ENCODE measurements at places on chromosomes 13 and 19. TPM values are rescaled to one million over a fixed set of nuclear protein-coding genes. Genes with fewer than 3 reads are reported as not detected.

DNA sequence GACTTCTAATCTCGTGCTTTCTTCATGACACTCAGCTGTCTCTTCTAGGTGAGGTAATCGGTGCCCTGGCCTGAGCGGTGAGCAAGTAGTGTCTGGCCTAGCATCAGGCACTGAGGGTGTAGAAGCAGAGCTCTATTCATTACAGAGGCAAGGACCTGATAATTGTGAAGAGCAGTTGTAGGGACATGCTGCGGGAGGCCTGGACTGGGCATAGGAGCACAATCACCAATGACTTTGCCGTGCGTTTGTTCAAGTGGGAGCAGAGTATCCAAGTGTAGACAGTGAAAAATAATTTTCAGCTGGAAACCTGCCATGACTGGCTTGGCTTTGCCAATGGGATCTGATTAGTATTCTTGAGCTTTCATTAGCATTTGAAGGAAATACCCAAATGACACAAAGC is 32.1 kb upstream of the DCLK1 start:
- no peaks in the 10 kb centered on the region for H3K36me3 ChIP-seq
- no peaks in the 10 kb centered on the region for H3K27me3 ChIP-seq
- no peaks in the 10 kb centered on the region for H3K4me1 ChIP-seq
- no peak overlapping the region for H3K27ac ChIP-seq
- no peak for DNase-seq

Gene LCP1
- polyA plus RNA-seq: 13.4 TPM

GRCh38 chr19:3494051-3494450 is 6.4 kb downstream of the DOHH start:
- H3K4me1 ChIP-seq: no peaks in the 10 kb centered on the region
- no peak for DNase-seq
- H3K4me3 ChIP-seq: no peak overlapping the region
- H3K36me3 ChIP-seq: peaks cover 35% of the 10 kb centered on the region
- no peaks in the 10 kb centered on the region for H3K27me3 ChIP-seq

DNA sequence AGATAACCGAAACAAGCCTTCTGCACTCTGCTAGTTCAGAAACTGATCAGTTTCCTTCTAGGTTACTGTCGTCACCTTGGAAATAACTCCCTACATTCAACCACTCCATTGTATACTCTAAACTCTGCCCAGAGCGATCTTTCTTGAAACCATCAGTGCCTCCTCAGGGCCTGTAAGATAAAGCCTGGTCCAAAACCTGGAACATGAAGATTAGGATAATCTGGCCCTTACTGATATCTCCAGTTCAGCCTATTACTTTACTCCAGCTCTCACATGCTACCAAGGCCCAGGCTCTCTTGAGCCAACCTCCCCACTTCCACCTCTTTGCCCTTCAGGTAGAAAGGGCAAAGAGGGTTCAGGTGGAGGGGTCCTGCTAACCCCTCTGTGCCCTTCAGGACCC is 125.3 kb upstream of the RXFP2 start:
- no peaks in the 10 kb centered on the region for H3K27me3 ChIP-seq
- no peak overlapping the region for H3K27ac ChIP-seq
- H3K36me3 ChIP-seq: no peaks in the 10 kb centered on the region
- no peaks in the 10 kb centered on the region for H3K4me1 ChIP-seq
- H3K4me3 ChIP-seq: no peak overlapping the region

DNA sequence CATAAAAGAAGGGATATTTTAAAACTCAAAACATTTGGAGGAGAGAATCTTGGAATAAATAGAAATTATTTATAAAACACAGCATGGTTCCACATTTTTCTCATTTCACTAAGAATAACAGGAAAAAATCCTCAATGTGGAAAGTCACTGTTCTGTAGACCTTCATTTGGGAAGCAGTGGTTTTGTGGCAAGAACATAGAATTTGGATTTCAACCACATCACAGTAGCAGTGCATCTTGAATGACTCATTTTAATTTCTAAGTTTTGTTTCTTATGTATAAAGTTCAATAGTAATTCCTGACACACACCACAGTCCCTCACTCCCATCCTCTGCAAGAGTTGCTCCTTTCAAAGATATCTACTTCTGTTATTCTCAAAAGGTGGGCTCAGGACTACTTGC is 264.0 kb downstream of the ENOX1 start:
- no peaks in the 10 kb centered on the region for H3K36me3 ChIP-seq
- no peaks in the 10 kb centered on the region for H3K27me3 ChIP-seq
- no peak overlapping the region for H3K4me3 ChIP-seq
- H3K4me1 ChIP-seq: no peaks in the 10 kb centered on the region
- no peak for DNase-seq

DNA sequence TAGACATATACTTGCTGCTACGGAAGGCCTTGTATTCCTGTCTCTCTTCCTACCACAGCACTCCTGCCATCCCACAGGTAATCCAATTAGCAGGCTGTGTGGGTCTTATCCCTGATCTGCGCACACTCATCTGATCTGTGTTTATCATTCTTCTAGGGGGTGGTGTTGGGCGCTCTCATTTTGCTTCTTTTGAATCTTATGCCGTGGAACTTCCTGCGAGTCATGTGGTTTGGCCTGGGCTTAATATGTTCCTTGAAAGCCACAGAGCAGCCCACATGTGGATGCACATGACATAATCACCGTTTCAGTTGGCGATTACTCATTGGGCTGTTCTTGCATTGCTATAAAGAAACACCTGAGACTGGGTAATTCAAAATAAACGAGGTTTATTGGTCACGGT is 7.5 kb downstream of the RASA3 start:
- H3K27ac ChIP-seq: no peak overlapping the region
- H3K4me1 ChIP-seq: peaks cover 25% of the 10 kb centered on the region
- no peaks in the 10 kb centered on the region for H3K27me3 ChIP-seq
- H3K4me3 ChIP-seq: no peak overlapping the region

Gene KLK10
- polyA plus RNA-seq: 0.60 TPM

- H3K27me3 ChIP-seq: no peaks in the 10 kb centered on the region
- H3K27ac ChIP-seq: no peak overlapping the region
- peak overlapping the region; percentile 17 for H3K4me3 ChIP-seq
- no peak for DNase-seq
Measured at GRCh38 chr13:26476111-26476781, 81.2 kb upstream of the WASF3 start.

Gene PRPF31
- polyA plus RNA-seq: 25.0 TPM

DNA sequence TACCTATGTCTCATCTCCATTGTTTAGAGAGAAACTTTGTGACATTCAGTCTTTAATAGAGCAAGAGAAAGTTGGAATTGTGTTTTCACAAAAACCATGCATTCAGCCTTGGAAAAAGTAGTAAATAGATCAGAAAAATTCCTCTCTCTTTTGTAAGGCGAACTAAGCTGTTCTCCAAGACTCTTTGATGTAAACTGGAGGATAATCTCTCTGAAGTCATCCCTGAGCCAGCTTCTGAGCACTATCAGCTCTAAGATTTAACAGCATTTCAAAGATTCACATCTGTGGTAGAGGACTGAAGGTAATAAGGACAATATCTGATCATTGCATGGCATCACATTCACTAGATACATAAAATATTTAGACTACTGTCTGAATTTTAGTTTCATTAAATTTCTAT is 904.6 kb upstream of the ATXN8OS start:
- H3K4me1 ChIP-seq: no peaks in the 10 kb centered on the region
- no peaks in the 10 kb centered on the region for H3K27me3 ChIP-seq
- no peak for DNase-seq

Gene LILRA6
- polyA plus RNA-seq: 1.5 TPM

GRCh38 chr13:73283636-73284035 is 224.8 kb downstream of the KLF5 start:
- peaks cover 2% of the 10 kb centered on the region for H3K4me1 ChIP-seq
- no peak overlapping the region for H3K27ac ChIP-seq
- DNase-seq: no peak
- H3K36me3 ChIP-seq: no peaks in the 10 kb centered on the region

DNA sequence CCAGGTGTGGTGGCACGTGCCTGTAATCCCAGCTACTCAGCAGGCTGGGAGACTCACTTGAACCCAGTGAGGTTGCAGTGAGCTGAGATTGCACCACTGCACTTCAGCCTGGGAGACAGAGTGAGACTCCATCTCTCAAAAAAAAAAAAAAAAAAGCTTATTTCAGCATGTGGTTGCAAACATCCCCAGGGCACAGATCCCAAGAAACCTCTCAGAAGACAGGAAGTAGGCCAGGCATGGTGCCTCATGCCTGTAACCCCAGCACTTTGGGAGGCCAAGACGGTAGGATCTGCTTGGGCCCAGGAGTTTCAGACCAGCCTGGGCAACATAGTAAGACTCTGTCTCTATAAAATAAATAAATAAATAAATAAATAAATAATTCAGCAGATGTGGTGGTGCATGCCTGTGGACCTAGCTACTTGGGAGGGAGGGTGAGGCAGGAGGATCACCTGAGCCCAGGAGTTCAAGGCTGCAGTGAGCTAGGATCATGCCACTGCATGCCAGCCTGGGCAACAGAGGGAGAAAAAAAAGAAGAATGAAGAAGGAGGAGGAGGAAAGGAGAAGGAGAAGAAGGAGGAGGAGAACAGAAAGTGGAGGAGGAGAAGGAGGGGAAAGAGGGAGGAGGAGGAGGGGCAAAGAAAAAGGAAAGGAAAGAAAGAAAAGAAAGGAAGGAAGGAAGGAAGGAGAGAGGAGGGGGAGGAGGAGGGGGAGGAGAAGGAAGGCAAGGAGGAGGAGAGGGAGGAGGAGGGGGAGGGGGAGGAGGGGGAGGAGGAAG is 4.3 kb upstream of the LRRC8E start:
- H3K4me1 ChIP-seq: peaks cover 6% of the 10 kb centered on the region
- no peaks in the 10 kb centered on the region for H3K36me3 ChIP-seq
- no peak overlapping the region for H3K27ac ChIP-seq
- peaks cover 18% of the 10 kb centered on the region for H3K27me3 ChIP-seq
- no peak overlapping the region for H3K4me3 ChIP-seq

Gene CFAP97D2
- not detected for polyA plus RNA-seq

Gene MYO1F
- 6.9 TPM for polyA plus RNA-seq

Gene IER2
- 163 TPM for polyA plus RNA-seq

- no peaks in the 10 kb centered on the region for H3K4me1 ChIP-seq
- DNase-seq: no peak
- H3K27me3 ChIP-seq: no peaks in the 10 kb centered on the region
- H3K27ac ChIP-seq: no peak overlapping the region
Measured at GRCh38 chr13:36192166-36192565, 22.2 kb downstream of the SOHLH2 start.

- H3K4me3 ChIP-seq: no peak overlapping the region
- H3K27me3 ChIP-seq: no peaks in the 10 kb centered on the region
- no peaks in the 10 kb centered on the region for H3K36me3 ChIP-seq
Measured at GRCh38 chr13:93468433-93468832, 241.8 kb downstream of the GPC6 start.

GRCh38 chr13:110239280-110240125 is 67.5 kb downstream of the COL4A1 start:
- no peak for DNase-seq
- peak overlapping the region; percentile 97 for H3K27ac ChIP-seq
- H3K27me3 ChIP-seq: no peaks in the 10 kb centered on the region
- H3K4me1 ChIP-seq: no peaks in the 10 kb centered on the region
- no peaks in the 10 kb centered on the region for H3K36me3 ChIP-seq

GRCh38 chr13:42567906-42568305 is 6.0 kb upstream of the TNFSF11 start:
- no peak overlapping the region for H3K27ac ChIP-seq
- H3K36me3 ChIP-seq: no peaks in the 10 kb centered on the region
- H3K27me3 ChIP-seq: peaks cover 5% of the 10 kb centered on the region
- no peak overlapping the region for H3K4me3 ChIP-seq

DNA sequence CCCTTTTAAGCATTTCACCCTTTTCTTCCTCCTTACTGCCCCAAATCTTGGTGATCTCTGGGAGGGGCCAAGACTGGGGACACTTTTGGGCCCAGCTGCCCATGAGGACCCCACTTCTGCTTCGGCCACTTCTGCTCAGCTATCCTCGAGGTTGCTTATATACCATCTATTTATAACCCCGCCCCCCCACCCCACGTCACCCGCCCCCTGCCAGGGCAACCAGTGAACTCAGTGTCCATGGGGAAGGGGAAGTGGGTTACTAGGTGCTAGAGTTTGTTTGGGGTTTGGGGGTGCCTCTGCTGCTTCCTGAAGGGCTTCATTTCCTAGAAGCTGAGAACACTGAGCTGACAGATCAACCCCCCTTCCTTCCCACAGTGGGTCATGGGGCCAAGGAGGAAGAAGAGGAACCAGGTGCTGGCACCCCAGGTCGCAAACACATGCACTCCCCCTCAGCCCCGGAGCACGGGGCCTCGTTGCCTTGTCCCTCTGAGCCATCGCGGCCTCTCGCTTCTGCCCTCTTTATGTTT is 6.1 kb upstream of the ADGRE5 start:
- DNase-seq: peak; percentile 77
- no peaks in the 10 kb centered on the region for H3K36me3 ChIP-seq
- H3K4me1 ChIP-seq: no peaks in the 10 kb centered on the region
- H3K27ac ChIP-seq: peak overlapping the region; percentile 73
- no peak overlapping the region for H3K4me3 ChIP-seq

Gene UFM1
- 57.3 TPM for polyA plus RNA-seq

Gene WTIP
- 3.0 TPM for polyA plus RNA-seq

DNA sequence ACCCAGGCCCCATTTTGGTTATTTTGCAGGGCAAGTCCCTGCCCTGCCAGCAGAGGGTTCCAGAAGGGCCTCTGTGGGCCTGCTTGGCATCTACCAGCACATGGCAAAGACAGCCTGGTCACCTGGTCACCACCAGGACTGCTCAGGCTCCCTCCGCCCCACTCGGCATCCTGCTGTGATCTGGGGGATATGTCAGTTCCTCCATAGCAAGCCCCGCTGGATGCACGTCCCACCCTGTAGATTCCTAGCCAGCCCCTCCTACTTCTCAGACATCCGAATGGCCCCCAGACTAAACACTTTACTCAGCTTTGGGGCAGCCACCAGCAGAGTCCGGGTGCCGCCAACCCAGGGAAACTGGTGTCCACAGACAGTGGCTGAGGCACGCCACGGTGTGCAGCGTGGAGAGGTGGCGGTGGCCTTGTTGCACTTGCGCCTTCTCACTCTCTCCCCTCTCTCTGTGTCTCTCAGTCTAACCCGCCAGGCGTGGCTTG is 31.8 kb upstream of the USE1 start:
- no peak overlapping the region for H3K27ac ChIP-seq
- DNase-seq: no peak

DNA sequence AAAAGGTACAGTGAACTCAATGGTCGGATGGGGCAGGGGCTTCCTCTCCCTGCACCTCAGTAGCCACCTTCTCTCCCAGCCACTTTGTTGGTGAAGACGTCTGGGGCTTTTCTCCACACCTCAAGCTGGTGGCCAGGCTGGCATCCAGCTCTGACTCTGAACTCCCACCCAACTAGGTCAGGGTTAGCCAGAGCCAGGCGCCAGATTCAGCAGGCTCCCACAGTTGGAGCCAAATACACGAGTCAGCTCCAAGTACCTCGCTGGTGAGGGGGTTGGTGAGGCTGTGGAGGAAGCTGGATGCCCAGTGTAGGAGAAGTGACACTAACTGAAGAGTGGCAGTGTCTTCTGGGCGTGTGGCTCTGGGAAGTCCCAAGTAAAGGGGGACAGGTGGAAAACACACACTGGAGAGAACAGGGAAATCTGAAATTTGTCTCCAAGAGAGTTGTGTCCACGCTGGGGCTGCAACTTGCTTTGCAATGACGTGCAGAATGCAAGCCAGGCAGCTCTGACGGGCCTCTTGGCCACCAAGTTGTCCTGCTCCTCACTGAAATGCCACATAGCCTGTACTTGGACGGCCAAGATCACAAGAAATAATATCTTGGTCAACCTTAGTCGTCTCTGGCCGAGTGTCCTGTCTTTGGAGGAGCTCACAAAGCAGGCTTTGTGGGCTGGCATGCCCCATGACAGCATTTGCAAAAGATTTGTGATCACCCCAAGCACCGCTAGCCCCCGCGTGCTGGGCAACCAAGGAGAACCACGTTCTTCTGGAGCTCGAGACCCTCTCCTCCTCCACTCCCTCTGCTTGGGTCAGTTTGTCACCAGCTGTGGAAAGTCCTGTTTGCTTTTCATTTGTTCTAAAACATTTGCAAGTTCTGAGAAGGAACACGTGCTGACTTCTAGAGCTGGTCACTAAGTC is 18.1 kb downstream of the SLC7A1 start:
- H3K27ac ChIP-seq: no peak overlapping the region
- no peaks in the 10 kb centered on the region for H3K36me3 ChIP-seq
- H3K27me3 ChIP-seq: no peaks in the 10 kb centered on the region
